ENCODE measurements at places on chromosomes 6 and 20.

GRCh38 chr20:63708301-63709148, 686 bp downstream of the ZGPAT start:
- DNase-seq = peak; percentile 34

DNA sequence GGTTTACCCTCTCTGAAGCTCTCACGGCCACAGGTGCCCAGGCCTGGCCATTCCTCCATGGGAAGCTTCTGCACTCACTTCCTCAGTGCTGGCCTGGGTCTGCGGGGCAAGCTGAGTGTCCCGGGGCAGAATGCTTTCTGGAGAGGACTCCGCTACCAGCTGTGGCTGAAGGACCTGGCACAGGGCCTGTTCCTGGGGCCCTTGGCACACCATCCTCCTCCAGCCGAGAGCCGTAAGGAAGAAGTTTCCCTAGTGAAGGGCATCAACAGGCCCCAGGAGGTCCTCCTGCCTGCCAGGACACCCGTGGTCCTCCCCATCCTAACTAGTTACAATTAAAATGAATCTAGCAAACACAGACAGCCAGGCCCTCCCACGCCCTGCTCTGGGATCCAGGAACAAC, 14.0 kb upstream of the KCNK15 start:
- no peak for DNase-seq

GRCh38 chr6:145895802-145896201, 68.4 kb downstream of the SHPRH start:
- no peak for DNase-seq

DNA sequence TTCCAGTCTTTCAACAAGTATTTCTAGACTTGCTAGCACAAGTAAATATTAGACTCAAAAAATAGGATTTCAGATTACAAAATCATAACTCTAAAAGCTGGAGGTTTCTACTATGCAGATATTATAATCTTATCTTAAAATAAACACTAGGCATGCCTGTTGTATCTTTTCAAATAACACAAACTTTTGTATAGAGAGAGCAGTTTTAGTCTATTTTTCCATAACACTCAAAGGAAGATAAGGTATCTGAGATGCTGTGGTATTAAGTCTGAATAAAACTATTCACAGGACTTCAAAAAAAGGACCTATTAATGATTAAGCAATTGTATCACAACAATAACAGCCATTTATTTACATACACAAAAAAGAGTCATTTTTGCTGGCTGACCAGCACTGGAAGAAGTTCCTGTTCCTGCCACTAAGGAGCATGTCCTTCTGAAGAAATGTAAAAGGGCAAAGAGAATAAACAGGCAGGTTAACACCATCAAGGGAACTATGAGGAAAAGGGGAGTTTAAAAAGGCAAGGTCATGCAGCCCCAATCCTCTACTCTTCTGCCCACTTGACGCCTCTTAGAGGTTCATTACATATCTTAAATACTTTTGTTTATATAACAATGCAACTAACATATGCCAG, 39.4 kb downstream of the REPS1 start:
- DNase-seq = no peak

DNA sequence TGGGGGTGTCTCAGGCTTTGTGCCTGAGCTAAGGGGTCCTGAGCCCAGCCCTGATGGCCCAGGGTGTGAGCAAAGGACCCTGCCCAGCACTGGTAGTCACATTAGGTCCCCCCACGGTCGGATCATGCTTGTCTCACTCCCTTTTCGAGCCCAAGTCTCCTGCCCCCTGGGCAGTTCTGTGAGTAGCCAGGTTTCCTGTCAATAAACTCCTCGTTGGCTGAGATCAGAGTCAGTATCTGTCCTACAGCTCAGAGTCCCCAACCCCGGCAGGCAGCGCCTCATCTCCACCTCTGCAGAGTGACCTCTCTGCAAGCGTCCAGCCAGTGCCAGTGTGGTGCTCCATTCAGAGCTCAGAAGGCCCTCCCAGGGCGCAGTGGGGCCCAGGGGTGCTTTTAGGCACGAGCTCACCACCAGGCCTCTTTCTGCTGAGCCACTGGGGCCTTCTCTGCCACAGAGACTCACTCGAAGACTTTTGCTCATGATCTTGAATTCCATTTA, 93.7 kb upstream of the PMEPA1 start:
- DNase-seq = no peak

DNA sequence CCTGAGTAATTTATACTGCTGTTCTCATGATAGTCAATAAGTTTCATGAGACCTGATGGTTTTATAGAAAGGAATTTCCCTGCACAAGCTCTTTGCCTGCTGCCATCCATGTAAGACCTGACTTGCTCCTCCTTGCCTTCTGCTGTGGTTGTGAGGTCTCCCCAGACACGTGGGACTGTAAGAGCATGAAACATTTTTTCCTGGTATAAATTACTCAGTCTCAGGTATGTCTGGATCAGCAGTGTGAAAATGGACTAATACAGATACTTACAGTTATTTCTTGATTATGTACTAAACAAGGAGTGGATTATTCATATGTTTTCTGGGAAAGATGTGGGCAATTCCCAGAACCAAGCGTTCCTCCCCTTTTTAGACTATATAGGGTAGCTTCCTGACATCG, 1.9 kb upstream of the TRIM38 start:
- DNase-seq = peak; percentile 65

DNA sequence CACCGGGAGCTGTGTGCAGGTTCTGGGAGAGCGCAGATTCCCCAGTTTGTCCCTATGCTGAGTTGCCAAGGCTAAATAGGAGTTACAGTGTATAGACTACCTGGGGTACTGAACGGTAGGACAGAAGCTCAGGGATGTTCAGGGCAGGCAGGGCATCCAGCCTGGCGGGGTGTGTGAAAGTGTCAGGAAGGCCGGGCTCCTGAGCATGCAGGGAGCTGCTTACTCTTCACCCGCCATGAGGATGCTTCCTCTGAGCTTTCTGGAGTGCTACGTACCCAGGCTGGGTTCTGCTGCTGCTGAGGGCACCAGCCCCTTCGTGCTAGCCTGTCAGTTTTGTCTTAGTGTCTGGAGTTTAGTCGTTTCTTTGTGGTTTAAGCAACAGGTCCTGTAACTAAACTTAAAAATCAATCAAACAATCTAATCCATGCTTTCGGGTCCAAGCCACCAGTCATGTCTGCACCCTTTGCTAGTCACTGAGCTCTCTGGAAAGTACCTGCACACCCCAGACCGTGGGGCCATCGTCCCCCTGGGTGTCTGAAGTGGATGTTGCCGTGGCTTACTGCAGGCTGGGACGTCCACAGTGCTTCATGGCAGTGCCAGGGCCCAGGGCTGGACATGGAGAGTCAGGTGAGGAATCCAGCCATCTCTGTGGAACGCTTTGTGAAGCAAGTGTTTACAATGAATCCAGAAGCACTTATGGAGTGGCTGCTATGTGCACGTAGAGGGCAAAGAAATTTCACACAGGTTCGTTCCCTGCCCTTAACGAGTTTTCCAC, 220.3 kb upstream of the SNX9 start:
- DNase-seq = no peak

DNA sequence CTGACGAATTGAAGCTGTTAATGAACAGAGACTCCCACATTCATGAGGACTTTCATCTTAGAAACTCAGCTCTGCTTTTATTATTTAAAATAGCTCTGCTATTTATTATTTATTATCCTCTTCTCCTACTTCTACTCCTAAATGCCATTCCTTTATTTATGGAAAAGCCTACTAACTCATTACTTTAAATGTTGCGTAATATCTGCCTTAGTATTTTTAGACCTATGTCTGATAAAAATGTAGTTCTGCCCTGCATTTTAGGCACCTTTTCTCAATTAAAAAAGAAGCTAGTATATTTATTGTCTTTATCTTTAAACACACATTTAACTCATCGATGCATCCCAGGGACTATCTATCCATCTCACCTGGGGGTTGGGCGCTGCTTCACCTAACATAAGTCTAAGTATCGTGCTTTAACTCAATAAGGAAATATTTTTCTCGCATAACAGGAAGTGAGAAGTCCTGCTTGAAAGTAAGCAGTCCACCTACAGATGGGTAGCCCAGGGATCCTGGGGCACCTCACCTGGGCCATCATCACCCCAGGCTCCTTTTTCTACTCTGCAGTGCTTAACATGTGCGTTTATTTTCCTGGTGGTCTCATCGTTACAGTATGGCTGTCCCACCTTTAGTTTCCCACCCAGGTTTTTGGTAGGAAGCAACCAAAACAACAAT, 31.3 kb upstream of the FAM184A start:
- no peak for DNase-seq

DNA sequence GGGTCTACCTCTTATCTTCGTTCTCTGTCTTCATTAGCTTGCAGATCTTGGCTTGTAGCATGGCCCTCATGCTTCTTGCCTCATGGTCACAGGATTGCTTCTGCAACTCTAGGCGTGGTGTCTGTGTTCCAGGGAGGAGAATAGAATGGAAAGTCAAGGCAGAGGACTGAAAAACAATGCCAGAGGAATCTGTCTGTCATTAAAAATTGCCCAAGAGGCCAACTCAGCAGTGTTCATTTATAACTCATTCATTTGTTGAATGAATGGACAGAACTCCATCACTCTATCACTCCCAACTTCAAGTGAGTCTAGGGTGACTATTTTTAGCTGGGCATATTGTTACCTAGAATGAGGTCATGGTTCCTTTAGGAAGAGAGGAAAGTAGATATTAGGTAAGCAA, 179.6 kb downstream of the UST start:
- DNase-seq = no peak

GRCh38 chr6:109628158-109629000, 62.6 kb downstream of the AK9 start:
- no peak for DNase-seq

- DNase-seq = no peak
These were observed 62.4 kb downstream of the TFAP2C start for GRCh38 chr20:56691325-56691998.

DNA sequence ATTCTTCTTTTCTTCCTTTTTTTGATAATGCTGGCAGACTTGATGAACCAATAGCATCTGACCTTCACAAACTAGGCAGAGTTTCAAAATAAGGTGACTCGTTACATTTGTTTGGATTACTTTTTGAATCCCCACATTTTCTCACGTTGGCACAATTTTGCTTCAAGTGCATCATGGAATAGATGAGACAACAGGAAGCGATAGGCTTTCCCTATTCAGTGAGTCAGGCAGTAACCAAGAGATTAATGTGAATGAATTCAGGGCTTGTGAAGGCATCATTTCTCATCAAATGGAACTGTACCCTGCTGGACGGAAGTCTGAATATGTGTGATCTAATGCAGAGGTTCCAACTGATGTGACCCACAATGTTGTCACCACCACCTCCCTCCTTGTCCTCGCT, 10.7 kb downstream of the RFPL4B start:
- no peak for DNase-seq

GRCh38 chr6:157860505-157860991, 37.5 kb downstream of the SNX9 start:
- no peak for DNase-seq

- peak; percentile 68 for DNase-seq
These were observed 96.1 kb upstream of the RIN2 start for GRCh38 chr20:19661717-19662636.

GRCh38 chr20:31474097-31474436, 860 bp downstream of the DEFB124 start:
- no peak for DNase-seq

DNA sequence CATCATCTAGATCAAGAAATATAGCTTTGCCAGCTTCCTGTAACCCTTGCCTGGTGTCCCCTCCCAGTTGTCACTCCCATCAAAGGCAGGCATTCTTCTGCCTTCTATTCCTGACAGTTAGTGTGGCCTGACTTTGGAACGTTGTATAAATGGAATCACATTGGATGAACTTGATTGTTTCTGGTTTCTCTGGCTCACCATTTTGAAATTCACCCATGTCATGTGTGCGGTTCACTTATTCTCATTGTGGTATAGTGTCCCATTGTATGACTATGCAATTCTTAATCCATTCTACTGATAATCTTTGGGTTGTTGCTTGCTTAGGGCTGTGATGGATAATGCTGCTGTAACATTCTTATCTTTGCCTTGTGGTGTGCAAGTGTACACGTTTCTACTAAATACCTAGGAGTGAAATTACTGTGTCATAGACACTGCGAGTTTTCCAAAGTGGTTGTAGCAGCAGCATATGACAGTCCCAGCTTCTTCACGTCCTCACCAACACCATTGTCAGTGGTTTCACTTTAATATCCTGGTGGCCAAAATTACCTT, 73.2 kb downstream of the VEGFA start:
- no peak for DNase-seq

DNA sequence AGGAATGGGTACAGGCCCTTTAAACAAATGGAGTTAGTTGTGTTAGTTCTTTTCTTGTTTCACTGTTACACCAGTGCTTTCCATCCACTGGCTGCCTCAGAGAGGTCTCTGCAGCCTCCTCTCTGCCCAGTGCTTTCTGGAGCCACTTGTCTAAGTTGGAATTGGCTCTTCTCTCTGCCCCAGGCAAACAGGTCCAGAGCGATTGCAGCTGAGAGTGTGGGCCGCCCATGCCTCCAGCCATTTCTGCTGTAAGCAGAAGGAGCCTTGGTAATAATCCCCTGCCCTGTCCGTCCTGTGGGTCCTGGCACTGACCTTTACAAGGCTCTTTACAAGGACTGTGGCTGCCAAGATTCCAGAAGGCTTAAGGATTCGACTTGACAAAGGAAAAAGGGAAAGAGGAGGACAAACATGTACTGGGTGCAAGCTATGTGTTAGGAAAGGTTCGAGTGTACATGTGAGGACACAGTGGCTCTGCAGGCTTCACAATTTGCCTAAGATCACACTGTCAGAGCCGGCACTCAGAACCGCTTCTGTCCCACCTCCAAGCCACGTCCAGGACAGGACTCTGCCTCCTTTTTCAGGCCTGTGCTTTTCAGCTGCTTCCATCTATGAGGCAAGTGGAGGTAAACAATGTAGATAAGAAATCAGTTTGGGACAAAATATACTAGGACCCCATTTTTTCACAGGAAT, 88.5 kb downstream of the POPDC3 start:
- DNase-seq = no peak

GRCh38 chr6:33851959-33852358, 48.2 kb upstream of the MLN start:
- DNase-seq = no peak

Data from stimulated activated CD8-positive, alpha-beta memory T cell treated with anti-CD3 and anti-CD28 coated beads, Interleukin-4, amount 100 ng/mL, for 48 hours (primary cell).